AG08395 (cell line): ENCODE measurements at places on chromosomes 5 and 9.

GRCh38 chr9:4463824-4464223 is 26.4 kb upstream of the SLC1A1 start:
- DNase-seq, result no peak

GRCh38 chr9:78070521-78070920 is 38.9 kb upstream of the GNAQ start:
- DNase-seq, result no peak

DNA sequence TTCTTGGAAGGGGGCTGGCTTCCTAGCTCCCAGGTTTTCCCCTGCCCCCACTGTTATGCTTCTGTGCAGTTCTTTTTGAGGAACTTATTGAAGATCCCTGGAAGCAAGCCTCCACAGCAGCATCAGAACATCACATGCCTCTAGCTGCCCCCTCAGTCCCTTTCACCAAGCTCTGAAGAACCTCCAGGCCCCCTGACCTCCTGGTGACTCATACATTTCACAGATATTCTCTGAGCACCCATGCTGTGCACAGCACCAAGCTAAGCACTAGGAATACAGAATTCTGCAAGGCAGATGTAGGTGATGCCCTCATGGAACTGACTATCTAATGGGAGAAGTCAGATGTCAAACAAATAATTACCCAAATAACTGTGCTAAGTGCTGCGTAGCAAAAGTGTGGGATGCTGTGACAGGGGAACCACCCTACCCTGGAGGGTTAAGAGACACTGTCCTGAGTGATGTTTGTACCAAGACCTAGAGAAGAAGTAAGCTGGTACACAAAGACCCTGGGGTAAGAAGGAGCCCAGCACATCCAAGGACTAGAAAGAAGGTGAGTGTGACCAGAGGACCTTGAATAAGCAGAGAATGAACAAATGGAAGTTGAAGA is 213.7 kb upstream of the NR4A3 start:
- no peak for DNase-seq

DNA sequence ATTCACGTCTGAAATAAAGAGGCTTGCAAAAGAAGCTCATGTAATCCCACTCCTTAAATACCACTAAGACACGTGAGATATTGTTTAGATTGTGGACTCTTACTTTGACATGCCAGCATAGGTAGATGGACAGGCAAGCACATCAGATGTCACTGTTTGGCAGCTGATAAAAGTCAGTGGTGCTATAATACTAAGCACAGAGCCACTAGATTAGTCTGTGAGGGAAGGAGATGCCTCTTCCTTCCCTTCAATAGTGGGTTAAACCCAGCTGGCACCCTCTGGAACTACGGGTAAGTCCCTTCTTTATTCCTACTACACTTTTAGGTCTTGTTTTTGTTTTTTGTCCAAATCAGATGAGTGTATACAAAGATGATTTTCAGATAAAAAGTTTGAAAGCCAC is at the start of gene MYOT:
Gene MYOT, plus strand, starts transcription at position 197 of the 400 bp plus-strand sequence. CDS start 2,792 bp downstream, outside the sequence.
- DNase-seq, result no peak

DNA sequence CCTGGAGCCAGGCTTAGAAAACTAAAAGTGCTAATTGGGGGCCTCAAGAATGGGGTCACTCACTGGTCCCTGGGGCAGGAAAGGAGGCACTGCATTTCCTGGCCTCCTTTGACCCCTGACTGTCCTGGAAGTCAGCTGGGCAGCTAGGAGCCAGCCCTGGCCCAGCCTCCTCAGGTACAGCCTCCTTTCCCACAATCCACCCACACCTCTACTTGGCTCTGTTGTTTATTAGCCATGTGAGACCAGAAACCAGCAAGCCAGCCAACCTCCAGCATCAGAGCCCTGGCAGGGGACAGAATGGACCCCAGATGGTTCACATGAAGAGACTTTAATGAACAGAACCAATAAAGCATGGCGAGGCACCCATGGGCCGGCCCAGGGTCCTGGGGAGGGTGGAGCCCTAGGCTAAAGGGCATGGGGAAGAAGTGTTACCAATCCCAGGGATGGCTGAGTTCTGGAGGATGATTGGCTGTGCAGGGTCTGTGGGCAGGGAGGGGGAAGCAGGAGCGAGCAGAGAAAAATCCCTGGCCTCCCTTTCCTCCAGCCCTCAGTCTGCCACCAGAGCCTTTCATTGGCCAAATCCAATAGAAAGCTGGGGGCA is 55.3 kb upstream of the ANGPTL2 start:
- DNase-seq, result no peak

DNA sequence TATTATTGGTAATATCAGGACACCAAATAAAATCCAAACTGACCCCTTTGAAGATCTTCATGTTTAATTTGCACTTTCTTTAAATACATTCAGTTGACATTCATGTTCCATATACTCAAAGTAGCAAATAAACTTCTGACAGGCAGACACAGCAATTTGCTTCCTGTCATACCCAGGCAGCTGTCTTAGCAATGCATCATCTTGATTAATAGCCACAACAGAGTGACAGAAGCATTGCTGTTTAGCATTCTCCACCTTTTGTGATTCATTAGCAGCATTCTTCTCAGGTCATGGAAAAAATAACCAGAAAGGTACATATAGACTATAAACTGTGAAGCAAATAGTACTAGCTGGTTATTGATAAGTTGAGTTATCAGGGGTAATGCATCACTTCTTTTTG is 366.8 kb downstream of the CYLC2 start:
- no peak for DNase-seq

- no peak for DNase-seq
Measured at GRCh38 chr5:142017832-142018427, 5.1 kb upstream of the GNPDA1 start.

DNA sequence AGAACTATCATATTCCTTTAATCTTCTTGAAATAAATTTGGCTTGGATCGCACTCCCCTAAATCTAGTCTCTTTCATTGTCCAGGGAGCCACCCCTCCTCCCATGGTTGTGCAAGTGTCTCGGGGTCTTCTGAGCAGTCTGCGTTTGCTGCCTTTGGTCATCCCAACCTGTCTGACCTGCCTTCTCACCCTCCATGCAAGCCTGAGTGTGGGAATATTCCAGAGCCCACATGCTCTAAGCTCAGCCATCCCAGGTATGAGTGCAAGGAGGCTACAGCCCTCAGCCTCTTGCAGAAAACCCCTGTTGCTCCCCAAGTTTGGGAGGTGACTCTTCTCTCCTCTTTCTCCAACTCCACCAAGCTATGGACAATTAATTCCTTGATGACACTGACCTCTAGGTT is 7.7 kb upstream of the CTSL start:
- no peak for DNase-seq

DNA sequence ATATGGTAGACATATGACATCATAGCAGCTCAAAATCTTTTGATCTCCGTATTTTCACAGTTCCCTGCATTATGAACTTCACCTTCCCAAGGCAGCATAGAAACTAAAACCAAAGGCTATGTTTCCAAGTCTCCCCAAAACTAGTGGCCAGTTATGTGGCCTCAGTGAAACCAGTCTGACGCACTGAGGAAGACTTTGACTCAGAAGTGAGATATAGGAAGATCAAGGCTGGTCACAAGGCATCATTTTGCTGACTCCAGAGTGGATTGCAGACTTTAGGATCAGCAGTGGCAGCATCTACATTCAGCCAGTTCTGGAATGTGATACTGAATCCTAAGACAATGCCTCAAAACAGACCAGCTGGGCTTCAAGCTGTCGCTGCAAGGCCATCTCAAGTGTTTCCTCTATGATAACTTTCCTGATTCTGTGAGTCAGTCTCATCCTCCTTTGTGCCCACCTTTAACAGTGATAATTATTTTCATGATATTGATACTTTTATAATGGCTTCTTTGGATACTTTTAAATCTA is 34.4 kb upstream of the ELL2 start:
- DNase-seq, result no peak

DNA sequence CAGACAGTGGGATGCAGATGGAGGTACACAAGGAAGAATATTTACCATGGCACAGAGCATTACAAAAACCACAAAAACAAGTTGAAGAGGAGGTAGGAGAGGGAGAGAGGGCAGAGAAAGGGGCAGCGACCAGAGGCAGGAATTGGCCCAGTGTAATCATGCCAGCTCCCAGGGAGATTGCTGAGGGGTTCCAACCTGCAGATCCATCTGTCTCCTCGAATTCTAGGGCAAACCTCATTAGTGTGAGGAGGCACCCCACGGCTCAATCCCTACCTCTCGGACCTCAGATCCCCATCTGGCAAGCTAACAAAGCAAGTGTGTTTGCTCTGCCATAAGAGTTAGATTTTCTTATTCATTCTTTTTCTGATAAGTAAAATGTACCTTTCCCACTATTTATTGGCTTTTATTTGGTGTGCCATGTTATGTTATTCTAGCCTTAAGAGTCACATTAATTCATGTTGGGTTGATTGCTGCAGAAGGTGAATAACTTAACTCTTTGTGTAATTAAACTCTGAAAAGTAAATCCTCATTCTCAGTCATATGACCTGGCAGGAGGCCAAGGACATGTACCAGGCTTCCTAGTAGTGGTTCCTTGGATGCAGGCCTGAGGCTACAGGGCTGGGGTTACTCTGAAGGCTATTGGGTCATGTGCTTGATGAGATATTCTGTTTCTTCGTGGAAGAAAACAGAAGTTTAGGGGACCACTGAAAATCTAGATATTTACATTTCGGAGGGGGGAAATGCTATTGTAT is 315.2 kb upstream of the ATP10B start:
- DNase-seq, result no peak

DNA sequence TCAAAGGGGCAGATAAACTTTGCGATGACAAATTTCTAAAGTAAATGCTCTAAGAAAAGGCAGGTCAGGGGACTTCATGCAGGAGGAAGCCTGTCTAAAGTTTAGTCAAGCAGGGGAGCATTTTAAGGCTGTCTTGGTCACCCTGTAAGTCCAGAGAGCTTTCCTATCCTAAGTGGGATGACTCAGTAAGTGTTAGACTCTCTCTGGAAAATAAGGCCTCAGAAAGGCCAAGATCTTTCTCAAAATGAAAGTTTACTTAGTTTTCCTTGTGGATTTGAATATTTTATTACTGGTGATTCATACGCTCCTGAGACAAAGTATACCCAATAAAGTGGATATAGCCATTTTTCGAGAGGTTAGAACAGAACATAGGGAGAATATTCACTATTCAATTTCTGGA is 806.9 kb upstream of the CDH9 start:
- DNase-seq, result no peak

DNA sequence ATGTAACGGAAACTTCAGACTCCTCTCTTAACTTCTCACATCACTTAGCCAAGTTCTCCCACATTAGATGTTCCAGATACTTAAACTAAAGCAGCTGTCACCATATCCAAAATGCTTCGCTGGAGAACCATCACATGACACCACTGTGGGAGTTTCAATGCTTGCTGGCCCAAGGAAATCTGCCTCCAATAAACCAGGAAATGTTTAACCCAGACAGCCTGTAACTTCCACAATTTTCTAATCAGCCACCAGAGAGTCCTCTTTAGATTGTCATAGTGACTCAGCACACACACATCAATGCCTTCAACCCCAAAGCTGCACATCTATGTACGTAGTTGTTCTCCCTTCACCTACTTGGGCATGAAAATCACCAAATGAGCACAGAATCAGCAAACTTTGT is 118.7 kb downstream of the LPAR1 start:
- peak; percentile 76 for DNase-seq

- no peak for DNase-seq
Measured at GRCh38 chr5:180289433-180289832, 2.5 kb downstream of the MAPK9 start.

DNA sequence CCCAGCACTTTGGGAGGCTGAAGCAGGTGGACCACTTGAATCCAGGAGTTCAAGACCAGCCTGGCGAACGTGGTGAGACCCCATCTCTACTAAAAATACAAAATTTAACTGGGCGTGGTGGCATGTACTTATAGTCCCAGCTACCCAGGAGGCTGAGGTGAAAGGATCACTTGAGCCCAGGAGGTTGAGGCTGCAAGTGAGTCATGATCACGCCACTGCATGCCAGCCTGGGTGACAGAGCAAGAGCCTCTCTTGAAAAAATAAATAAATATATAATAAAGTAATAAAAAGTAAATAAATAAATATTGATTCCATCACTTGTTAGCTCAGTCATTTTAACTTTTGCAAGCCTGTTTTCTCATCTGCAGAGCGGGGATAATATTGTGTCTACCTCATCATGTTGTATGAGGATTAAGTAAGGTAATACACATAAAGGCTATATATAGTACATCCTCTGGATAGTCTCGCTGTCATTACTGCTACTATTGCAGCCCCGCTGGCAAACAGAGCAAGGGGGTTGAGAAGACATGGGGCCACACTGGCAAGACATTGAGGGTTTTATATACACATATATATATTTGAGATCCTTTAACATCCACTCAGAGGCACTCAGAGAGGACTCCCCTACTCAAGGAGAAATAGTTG is 210.9 kb downstream of the C9orf152 start:
- no peak for DNase-seq

DNA sequence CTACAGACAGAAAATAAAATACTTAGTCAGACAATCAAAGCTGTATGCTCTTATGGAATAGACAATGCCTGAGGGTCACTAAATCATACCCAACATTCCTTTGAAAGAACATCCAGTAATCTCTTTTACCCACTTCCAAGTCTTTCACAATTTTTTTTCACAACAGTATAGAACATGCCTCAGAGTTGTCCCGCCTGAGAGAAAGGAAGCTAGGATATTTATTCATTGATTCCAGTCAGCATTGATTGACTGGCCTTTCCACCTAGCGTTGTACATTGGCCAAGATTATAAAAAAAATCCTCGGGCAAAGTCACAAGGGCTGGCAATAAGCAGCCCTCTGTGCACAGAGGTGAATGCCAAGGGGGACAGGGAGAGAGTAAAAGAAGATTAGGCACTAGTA is 318.1 kb upstream of the PIK3R1 start:
- DNase-seq, result no peak

GRCh38 chr9:81430727-81431126 is 258.6 kb downstream of the TLE1 start:
- peak; percentile 2 for DNase-seq

- DNase-seq, result no peak
Measured at GRCh38 chr5:138927544-138927943, 52.4 kb upstream of the LRRTM2 start.

DNA sequence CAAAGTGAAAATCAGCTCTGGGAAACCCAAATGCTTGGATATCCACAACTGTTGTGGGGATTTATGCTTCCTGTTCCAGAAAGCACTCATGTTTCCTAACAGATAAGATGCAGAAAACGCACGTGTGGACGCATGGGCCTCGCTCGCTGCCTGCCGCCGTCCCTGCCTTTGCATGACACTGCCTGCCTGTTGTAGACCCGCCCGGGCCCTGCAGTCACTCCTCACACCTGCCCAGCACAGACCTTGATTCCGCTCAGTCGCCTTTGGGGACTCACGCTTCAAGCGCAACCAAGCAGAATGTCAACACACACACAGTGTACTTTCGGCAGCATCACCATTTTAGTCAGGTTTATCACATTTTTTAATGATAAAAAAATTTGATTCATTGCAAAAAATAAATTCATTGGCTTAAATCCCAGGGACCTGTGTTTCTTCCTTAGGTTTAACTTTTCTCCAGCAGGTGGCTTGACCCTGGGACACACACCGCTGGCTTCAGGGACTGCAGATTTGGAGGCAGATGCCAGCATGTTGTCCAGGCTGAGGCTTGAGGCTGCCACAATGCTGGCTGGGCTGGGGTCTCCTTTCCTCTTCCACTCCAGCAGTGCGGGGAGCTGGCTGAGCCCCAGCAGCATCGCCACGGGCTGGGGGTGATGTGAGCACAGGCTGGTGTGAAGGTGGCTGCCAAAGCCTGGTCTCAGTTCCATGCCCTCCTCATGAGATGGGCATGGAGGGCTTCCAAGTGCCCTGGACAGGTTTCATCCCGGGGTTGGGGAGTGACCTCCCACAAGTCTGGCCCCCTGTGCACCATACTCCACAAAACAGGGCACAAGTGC is 416.9 kb upstream of the IRX4 start:
- no peak for DNase-seq

GRCh38 chr5:143064218-143064641 is 294.1 kb downstream of the ARHGAP26 start:
- no peak for DNase-seq

- no peak for DNase-seq
Measured at GRCh38 chr5:32503261-32503660, 58.7 kb upstream of the ZFR start.
